H9 (cell line): ENCODE measurements at places on chromosomes 12 and 14. TPM values are rescaled to one million over a fixed set of nuclear protein-coding genes. Genes with fewer than 3 reads are reported as not detected.

GALNT9 gene
- total RNA-seq, result 0.35 and 0.88 TPM in 2 replicates

LAG3 gene
- 1.7 and 2.2 TPM in 2 replicates for total RNA-seq

FAM181A gene
- total RNA-seq, result not detected in 2 replicates

OTOGL gene
- total RNA-seq, result 0.11 and 0.24 TPM in 2 replicates

KRT83 gene
- total RNA-seq, result not detected in 2 replicates

DNA sequence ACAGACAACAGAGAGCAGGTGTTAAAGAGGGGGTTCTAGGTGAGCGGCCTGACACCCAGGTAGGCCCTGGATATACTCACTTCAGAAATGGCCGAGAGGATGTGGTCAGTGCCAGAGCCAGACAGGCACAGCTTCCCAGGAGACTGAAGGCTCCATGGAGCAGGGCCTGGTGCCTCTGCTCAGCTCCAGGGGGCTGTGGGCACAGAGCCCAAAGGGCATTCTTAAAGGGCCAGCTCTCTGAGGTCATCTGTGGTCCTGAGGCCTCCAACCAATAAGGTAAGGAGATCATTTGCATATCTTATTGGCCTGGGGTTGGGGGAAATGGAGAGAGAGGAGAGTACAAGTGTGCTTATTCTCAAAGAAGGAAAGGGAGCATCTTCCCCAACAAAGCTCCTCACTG lies 9.7 kb upstream of the PCK2 start:
- H3K4me1 ChIP-seq, result peaks cover 3% of the 10 kb centered on the region; the same call in 1 of the 2 replicates
- no peak overlapping the region for H3K27ac ChIP-seq
- no peaks in the 10 kb centered on the region; the same call in 1 of the 2 replicates for H3K27me3 ChIP-seq
- H3K4me3 ChIP-seq, result no peak overlapping the region

- no peak overlapping the region for H3K27ac ChIP-seq
- no peak for DNase-seq
- H3K36me3 ChIP-seq, result peaks cover 31% of the 10 kb centered on the region
These were observed 72.8 kb upstream of the SAV1 start for GRCh38 chr14:50740856-50741255.

DNA sequence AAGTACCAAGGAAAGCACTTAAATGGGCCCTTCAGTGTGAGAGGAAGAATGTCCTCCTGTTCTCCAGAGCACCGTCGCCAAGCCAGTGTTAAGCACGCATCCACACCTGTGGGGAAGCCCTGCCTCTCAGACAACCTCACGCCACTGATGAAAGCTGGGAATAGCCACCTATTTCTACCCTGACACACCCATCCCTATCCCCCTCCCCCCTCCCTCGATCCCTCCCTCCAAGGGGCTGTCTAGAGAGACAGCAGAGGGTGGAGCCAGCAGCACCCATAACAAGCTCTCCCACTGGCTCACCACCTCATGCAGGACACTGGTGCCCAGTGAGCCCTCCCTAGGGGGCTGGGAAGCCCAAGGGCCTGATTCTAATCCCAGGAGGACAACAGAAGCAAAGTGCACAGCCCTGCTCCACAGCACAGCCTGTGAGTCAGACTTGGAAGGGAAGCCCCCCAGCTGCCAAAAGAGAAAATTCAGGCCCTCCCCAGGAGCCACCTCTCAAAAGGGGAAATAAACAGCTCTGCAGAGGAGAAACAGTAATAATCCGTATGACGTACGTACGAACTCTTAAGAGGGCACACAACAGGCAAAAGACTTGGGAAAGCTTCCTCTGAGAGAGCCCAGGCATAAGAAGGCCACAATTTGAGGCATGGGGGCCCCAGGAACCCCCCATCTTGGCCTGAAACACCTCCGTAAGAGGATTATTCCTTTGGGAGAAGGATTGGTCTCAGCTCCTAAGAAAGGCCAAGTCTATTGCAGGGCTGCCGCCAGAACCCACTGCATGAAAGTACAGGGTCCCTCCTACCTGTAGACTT lies 7.8 kb downstream of the PITPNM2 start:
- peak; percentile 60 for DNase-seq
- H3K36me3 ChIP-seq, result no peaks in the 10 kb centered on the region
- no peak overlapping the region for H3K4me3 ChIP-seq

DNA sequence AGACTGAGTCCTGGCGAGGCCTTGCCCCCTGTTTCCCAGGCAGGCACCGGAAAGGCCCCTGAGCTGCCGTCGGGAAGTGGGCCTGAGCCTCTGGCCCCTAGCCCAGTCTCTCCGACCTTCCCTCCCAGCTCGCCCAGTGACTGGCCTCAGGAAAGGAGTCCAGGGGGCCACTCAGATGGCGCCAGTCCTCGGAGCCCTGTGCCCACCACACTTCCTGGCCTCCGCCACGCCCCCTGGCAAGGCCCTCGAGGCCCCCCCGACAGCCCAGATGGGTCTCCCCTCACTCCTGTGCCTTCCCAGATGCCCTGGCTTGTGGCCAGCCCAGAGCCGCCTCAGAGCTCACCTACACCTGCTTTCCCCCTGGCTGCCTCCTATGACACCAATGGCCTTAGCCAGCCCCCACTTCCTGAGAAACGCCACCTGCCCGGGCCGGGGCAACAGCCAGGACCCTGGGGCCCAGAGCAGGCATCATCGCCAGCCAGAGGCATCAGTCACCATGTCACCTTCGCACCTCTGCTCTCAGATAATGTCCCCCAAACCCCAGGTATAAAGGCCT lies 10.9 kb downstream of the TNS2 start:
- H3K27ac ChIP-seq, result no peak overlapping the region
- H3K27me3 ChIP-seq, result peaks cover 2% of the 10 kb centered on the region; the same call in 1 of the 2 replicates
- no peak overlapping the region for H3K4me3 ChIP-seq
- H3K4me1 ChIP-seq, result no peaks in the 10 kb centered on the region
- DNase-seq, result no peak

DNA sequence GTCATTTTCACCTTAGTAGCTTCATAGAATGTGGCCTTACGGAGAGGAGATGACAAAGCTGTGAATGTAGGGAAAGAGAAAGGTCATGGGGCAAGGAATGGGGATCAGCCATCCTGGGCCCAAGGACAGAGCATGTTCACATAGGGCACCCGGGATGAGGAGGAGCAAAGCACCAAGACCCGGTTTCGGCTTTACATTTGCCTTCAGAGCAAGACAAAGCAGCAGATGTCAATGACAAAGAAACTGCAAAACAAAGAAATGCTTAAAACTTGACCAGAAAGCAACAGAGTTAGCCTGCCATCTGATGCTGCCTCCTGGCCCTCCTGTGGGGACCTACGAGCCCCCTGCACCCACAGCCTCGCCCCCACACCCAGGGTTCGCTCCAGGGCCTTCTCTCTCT lies 249.2 kb downstream of the SLC41A2 start:
- no peaks in the 10 kb centered on the region for H3K27me3 ChIP-seq
- peaks cover 18% of the 10 kb centered on the region; the same call in 1 of the 2 replicates for H3K4me1 ChIP-seq
- peak; percentile 60 for DNase-seq
